ENCODE measurements at places on chromosomes 3 and 15.

DNA sequence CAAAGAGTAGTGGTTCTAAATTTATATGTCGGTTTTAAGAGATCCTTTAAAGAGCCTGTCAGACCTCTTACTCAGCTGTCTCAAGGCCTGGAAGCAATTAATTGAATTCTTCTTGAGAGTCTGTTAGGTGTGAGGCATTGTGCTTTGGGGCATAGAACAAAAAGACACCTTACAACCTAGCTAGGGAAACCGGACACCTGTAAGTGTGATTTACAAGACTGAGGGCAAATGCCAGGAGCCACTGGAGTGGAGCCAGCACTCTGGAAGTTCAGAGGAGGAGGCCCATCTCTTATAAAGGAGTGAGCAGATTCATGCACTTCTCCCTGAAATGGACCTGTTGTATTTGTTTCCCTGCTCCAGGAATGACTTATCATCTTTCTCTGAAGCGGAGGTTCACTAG, 97.7 kb upstream of the NUDT16 start:
- no peak for DNase-seq

GRCh38 chr15:90873998-90874605, 5.7 kb downstream of the FURIN start:
- DNase-seq = no peak

- no peak for DNase-seq
These were observed 20.8 kb downstream of the VGLL4 start for GRCh38 chr3:11622586-11623550.

DNA sequence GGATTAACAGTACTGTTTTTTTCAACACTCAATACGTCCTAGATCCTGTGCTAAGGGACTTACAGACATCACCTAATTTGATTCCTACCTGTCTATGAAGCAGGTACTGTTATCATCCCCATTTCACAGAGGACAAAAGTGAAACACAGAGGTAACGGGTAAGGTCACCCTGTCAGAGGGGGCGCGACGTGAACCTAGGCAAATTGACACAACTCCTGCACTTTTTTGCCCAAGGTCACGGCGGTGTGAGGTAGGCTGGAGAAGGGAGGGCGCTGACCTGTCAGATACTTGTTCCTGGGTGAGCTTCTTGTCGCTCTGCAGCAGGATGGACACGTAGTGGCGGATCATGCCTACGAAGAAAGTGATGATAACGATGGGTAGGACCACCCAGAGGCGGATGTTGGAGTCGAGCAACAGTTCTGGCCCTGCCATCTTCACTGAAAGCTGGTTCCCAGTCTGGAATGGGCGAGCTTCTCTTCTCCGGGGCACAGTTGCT, 363 bp downstream of the EMC3 start:
- no peak for DNase-seq

GRCh38 chr15:51366071-51366470, 24.6 kb downstream of the GLDN start:
- DNase-seq = no peak

DNA sequence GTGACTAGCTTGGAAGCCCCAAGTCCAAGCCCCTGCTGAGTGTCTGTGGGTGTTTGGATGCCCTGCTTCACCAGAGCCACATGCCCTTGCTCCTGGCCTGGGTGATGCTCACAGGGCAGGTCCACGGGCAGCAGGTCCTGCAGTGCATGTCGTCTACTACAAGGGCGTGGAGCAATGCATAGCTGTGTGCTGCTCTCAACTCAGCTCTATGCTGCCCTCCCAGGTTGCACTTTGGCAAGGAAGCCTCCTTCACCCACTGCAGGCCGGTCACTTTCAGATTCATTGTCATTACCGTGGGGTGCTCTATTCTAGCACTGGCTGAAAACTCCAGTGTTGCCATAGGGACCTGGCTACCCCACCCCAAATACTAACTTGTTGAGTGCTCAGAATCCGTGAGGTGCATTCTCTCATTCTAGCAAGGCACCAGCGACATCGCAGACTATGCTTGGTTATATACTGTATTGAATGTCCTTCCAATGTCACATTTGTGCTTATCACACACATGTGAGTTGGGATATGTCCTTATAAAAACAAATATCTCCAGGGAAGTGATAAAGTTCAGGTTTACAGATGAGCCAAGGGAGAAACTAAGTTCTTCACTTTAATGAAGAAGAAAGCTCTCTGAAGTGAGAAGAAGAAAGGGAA, 51.8 kb downstream of the GRAMD1C start:
- DNase-seq = no peak

- peak; percentile 9 for DNase-seq
These were observed 24.9 kb downstream of the STAC start for GRCh38 chr3:36405190-36405589.

DNA sequence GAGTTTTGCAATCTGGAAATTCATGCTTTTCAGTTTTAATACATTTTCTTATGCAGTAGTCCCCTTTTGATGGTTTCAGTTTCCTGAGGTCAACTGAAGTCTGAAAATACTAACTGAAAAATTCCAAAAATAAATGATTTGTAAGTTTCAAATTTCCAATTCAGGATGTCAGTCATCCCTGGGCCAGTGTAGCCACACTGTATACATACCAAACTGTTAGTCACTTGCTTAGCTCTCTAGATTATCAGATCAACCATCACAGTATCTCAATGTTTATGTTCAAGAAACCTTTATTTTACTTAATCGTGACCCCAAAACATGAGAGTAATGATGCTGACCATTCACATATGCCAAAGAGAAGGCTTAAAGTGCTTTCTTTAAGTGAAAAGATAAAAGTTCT, 715.5 kb downstream of the GBE1 start:
- no peak for DNase-seq

DNA sequence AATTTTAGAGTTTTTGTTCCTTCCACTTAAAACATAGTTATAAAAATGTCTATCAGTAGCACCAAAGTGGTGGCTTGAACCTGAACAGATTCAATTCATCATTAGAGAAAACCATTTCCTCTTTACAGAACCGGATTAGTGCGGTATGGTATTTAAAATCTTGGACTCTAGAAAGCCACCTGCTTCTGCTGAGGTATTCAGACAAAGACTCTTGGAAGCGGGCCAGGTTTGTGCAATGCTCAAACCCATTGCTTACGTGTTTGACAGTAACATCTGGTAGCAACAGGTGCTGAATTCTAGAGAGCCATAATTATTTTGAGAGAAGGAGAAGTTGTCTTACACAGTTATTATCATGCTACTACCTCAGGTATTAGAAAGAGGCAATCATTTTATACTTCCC, 290.5 kb downstream of the NAALADL2 start:
- no peak for DNase-seq

DNA sequence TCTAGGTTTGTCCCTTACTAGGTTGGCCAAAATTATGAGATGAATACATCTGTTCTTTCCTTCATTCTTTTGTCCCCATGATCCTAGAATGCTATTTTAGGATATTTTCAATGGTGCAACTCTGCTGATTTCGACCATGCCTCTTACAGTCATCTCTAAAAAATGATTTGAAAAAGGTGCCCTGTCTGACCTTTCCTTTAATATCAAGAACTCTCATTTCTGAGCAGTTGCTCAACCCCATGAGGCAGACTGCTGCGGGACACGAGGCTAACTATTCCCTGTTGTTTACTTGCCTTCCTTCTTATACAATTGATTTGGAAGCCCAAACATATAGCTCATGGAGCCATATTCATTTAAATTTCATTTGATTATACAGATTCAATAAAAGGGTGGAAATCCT, 14.6 kb downstream of the PLSCR2 start:
- DNase-seq = no peak

- DNase-seq = no peak
These were observed 276.2 kb upstream of the TBC1D5 start for GRCh38 chr3:18018491-18019160.

- no peak for DNase-seq
These were observed 17.4 kb downstream of the PDIA5 start for GRCh38 chr3:123084192-123084591.

- DNase-seq = no peak
These were observed 33.9 kb upstream of the CDCP1 start for GRCh38 chr3:45180051-45180450.

DNA sequence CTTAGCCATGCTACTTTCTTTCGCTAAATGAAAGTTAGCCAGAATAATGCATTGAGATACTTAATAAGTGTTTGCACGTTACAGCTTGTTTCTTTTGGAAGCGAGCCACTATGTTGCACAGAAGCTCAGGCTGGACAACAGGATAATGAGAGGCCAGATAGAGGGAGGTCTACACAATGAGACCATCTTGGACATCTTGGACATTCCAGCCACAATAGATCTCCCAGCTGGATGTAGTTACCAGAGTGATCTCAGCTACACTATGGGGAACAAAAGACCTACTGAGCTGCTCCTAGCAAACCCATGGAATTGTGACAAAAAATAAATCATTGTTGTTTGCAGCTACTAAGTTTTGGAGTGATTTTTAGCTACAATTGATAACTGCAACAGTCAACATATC, 540.1 kb upstream of the SEMA6D start:
- DNase-seq = no peak

GRCh38 chr3:28989646-28990089, 291.2 kb upstream of the RBMS3 start:
- DNase-seq = peak; percentile 50

DNA sequence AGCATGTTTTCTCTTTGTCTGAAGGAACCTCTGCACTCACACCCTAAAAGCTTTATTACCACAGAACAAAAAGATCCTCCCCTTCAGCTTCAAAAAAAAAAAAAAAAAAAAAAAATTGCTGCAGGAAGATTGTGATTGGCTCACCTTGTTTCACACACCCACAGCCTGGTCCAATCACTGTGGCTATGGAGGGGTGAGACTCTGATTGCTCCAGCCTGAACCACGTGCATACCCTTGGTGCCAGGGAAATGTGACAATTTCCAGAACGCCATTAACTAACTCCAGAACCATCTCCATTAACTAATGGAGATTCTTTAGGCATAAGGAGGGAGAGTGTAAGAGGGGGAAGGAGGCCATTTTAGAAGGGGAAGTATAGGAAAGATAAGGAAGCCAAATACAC, 106.5 kb upstream of the CRBN start:
- no peak for DNase-seq

- no peak for DNase-seq
These were observed 437.7 kb downstream of the SI start for GRCh38 chr3:164640591-164640990.

DNA sequence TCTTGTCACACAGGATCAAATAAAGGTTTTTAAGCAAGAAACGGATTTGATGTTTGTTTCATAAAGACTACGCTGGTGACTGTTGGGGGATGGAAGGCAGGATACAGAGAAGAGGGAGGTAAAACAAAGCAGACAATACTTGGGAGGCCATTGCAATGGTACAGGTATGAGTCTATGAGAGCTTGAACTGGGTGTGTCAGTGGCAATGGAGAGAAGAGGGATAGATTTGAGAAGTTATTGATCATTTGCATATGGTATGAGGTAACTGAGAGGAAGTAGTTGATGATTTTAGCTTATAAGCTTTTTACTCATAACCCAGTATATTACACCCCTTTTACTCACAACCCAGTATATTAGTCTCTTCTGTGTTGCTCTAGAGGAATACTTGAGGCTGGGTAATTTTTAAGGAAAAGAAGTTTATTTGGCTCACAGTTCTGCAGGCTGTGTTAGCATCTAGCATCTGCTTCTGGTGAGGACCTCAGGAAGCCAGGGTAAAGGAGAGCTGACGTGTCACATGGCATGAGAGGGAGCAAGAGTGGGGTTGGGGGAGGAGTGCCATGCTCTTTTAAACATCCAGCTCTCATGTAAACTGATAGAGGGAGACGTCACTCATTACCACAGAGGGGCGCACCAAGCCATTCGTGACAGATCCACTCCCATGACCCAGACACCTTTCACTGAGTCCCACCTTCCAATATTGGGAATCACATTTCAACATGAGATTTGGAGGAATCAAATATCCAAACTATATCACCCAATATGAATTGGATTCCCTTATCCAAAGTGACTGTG, 153.9 kb downstream of the VPS8 start:
- no peak for DNase-seq

GRCh38 chr3:130839813-130840212, 54.1 kb upstream of the ATP2C1 start:
- DNase-seq = no peak

- no peak for DNase-seq
These were observed 277.5 kb upstream of the P2RY1 start for GRCh38 chr3:152557302-152557999.

- DNase-seq = peak; percentile 86
These were observed 1.8 kb downstream of the BCL6 start for GRCh38 chr3:187743195-187744141.

GRCh38 chr15:44207643-44208042, 12.6 kb upstream of the FRMD5 start:
- DNase-seq = no peak

DNA sequence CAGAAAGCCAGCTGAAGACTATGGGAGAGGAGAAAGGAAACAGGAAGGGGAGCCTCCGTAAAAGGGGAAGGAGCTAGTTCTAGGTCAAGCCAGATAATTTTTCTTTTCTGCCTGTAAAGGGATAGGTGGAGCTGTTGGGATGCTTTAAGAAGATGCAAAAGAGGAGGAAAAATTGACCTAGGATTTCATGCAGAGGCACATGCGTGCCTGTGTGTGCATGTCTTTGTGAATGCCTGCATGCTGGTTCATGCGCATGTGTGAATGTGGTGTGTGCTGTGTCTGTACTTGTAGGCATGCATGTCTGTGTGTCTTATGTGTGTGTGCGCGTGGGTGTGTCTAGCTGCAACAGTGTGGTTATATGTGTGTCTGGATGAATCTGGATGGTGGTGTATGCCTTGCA, 27.3 kb downstream of the CCDC33 start:
- no peak for DNase-seq

DNA sequence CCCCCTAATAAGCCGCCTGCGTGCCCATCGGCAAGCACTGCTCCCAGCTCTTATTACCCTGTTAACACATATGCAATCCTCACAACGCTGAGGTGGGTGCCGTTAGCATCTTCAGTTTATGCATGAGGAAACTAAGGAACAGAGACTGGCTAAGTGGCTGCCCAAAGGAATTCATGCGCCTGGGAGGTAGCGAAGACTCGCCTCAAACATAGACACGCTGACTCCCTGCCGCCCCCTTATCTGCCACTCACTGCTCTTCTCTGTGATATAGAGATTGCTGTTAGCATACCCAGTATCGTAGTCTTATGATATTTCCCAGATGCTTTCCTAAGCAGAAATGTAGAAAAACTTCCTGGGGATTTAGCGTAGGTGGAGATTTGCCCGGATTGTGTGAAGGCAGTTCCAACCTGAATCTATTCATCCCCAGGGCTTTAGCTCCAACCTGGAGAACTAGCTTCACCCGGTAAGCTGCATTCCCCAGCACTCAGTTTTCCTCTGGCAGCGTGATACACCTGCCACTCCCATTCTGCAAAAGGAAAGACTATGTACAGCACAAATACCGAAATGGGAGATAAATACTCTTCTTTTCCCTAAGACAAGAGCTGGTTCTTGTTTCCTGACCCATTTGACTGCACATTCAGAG, 23.7 kb upstream of the CD47 start:
- no peak for DNase-seq
